ENCODE measurements at places on chromosomes 16 and 17. TPM values are rescaled to one million over a fixed set of nuclear protein-coding genes. Genes with fewer than 3 reads are reported as not detected.
A peak's percentile ranks its signal among the peaks of the same experiment; 100 is the strongest.

The CALB2 gene
- 0.14 TPM for total RNA-seq

The CDH8 gene
- total RNA-seq, result not detected

The MAPK7 gene
- total RNA-seq, result 8.7 TPM

The PERCC1 gene
- not detected for total RNA-seq

The MYH1 gene
- not detected for total RNA-seq

The KCNJ12 gene
- total RNA-seq, result 0.09 TPM

The ATMIN gene
- total RNA-seq, result 15.3 TPM

The HID1 gene
- 132 TPM for total RNA-seq

The CCL4 gene
- 1.4 TPM for total RNA-seq

GRCh38 chr16:68910051-68910450, 66.7 kb downstream of the TANGO6 start:
- peak; percentile 37 for DNase-seq

GRCh38 chr17:21301593-21302550, 17.4 kb downstream of the MAP2K3 start:
- DNase-seq, result no peak

DNA sequence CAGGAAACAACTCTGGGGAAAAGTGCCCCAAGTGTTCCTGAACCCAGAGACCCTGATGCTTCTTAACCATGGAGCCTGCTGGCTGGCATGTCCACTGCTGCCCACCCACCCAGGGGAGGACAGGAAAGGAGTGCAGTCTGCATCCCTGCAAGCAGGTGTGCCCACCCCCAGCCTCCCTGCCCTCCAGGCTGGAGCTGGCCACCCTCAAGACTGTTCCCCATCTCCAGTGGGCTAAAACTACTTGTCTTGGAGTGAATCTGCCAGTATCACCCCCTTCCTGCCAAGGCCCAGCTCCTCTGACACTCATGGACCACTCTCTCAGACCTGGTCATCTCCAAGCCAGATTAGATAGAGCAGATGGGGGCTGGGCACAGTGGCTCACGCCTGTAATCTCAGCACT, 29.8 kb downstream of the ARHGAP27 start:
- no peak for DNase-seq

DNA sequence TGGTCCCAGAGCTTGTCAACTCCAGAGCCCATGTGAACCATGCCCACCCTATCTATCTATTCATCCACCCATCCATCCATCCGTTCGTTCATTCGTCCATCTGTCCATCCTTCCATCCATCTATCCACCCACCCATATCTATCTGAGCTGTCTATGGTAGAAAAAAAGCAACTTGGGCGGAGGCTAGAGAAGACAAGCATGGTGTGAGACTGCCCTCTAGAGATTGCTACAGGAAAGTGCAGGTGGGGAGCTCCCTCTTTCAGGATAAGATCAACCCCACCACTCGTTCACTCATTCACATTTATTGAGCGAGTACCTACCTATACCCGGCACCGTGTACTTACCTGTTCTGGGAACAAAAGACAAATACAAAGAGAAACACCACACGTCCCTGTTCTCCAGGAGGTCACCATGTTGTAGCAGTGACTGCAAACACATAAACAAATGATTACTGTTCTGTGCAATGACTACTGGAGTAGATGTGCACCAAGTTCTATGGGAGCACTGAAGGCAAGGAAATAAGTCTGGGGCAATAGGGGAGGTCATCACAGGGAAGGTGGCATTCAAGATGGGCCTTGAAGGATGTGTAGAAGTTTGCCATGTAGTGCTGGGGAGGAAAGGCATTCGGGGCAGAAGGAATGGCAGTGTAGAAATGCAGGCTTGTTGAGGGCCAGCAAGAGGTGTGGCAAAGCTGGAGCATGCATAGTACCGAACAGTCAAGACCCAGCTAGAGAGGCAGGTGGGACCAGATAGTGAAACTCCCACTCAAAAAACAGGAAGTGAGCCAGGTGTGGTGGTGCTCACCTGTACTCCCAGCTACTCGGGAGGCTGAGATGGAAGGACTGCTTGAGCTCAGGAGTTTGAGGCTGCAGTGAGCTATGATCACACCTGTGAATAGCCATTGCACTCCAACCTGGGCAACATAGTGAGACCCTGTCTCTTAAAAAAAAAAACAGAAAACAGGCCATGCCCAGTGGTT, 13.4 kb upstream of the ATP5MC1 start:
- peak; percentile 63 for DNase-seq

DNA sequence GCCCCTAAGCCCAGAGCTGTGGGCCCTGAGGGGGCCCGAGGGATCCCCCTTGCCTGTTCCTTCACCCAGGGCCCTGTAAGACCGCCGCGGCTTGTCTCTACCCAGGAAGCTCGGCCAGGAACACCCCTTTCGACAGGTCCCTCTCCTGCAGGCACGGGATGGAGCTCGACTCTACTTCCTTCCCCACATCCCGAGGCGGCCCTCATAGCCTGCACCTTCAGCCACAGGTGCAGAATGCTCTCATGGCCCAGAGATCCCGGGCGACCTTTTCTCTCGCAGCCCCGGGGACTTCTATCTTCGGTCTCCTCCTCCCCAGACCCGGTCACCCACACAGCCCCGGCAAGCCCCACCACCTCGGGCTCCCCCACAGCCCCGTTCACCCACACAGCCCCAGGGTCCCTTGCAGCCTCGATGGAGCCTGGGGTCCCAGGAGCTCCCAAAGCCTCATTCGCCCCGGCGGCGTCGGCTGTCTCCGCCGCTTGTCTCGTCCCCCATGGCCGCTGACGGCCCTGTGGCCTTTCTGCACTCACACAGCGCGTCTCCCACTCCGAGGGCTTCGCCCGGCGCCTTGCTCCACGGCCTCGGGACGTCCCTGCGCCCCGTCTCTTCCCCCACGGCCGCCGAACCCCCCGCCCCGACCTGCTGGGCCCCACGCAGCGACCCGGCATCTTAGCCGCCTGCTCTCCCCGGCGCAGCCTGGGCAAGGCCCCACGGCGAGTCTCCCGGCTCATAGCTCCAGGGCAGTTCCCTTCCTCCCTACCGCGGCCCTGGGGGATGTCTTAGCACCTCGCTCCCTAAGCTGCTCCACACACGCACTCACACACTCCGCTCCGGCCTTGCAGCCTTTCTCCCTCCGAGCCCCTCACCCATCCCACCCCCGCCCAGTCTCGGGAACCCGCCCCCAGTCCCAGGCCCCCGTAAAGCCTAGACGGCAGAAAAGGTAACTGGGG, 650 bp downstream of the KIAA0753 start:
- DNase-seq, result peak; percentile 42

- no peak for DNase-seq
Measured at GRCh38 chr17:17087424-17088015, 45.3 kb downstream of the MPRIP start.

- no peak for DNase-seq
Measured at GRCh38 chr17:42577140-42577531, 393 bp downstream of the PSMC3IP start.

GRCh38 chr17:82696916-82697807, 1.3 kb downstream of the RAB40B start:
- no peak for DNase-seq

DNA sequence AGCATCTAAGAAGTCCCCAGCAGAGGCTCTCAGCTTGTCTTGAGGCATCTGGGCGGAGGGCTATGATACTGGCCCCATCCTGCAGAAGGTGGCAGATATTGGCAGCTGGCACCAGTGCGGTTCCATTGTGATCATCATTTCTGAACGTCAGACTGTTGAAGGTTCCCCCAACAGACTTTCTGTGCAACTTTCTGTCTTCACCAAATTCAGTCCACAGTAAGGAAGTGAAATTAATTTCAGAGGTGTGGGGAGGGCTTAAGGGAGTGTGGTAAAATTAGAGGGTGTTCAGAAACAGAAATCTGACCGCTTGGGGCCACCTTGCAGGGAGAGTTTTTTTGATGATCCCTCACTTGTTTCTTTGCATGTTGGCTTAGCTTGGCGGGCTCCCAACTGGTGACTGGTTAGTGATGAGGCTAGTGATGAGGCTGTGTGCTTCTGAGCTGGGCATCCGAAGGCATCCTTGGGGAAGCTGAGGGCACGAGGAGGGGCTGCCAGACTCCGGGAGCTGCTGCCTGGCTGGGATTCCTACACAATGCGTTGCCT, at the start of gene CIITA:
TSS of gene CIITA (plus strand) at position 404 of the 543 bp plus-strand sequence. CDS start at position 533, 129 bp downstream.
- peak; percentile 68 for DNase-seq

GRCh38 chr16:51376080-51376479, 225.0 kb upstream of the SALL1 start:
- no peak for DNase-seq

GRCh38 chr16:64924086-64924485, 197.8 kb downstream of the CDH11 start:
- DNase-seq, result no peak

- peak; percentile 75 for DNase-seq
Measured at GRCh38 chr16:588639-588888, 1.3 kb upstream of the RAB40C start.

DNA sequence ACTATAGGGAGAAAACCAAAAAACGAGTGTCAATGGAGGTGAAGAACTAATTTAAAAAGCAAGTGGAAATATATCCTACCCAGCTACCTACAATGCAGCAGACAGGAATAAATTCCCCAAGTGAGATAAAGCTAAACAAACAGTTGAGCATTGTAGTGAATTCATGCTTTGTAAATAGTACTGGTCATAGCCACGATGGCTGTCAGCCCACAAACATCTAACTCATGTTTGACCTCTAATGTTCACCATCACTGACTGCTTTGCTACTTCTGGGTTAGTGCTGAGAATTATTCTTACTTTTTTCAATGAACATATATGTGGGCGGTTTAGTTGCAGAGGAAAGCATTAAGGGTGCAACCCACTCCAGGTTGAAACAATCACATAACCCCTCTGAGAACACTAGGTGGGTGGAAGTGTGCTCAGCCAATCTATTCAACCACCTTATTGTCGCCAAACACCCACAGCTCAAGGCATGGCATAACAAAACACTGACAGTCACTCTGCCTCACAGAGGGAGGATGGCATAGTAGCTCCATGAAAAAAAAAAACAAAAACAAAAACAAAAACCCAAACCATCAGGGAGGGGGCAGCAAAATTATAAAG, 264.1 kb downstream of the ZFHX3 start:
- DNase-seq, result no peak

DNA sequence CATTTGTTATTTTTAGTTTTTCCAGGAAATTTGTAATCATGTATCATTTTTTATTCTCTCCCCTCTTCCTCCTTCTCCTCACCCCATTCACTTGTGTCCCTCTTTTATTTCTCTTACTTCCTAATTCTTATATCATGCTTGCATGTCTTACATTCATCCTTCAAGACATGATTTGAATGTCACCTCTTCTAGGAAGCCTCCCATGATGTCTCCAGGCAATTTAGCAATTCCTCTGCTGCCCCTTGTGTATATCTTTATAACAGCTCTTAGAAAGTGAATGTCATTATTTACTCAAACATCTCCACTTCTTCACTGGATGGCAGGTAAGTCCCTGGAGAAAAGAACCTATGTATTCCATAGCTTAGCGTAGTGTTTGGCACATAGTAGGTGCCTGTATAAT, 7.8 kb downstream of the HNF1B start:
- DNase-seq, result no peak

DNA sequence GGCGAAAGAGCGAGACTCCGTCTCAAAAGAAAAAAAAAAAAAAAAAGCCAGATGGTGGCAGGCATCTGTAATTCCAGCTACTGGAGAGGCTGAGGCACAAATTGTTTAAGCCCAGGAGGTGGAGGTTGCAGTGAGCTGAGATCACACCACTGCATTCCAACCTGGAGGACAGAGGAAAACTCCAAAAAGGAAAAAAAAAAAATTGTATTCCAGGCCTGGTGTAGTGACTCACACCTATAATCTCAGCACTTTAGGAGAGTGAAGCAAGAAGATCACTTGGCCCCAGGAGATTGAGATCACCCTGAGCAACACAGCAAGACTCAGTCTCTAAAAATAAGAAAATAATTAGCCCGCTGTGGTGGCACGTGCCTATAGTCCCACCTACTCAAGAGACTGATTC, 20.1 kb downstream of the HBQ1 start:
- no peak for DNase-seq

DNA sequence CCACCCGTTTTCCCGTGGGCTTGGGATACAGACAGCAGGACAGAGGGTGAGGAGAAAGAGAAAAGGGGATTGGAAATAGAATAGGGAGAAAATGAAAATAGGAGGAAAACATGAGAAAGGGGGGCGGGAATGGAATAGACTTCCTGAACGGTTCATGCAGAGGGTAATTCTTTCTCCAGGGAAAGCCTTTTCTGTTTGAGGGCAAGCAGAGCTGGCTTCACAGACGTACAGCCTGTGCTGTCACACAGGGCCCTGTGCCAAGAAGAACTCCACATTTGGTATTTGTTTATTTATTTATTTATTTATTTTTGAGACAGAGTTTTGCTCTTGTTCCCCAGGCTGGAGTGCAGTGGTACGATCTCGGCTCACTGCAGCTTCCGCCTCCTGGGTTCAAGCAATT, 12.0 kb downstream of the MILR1 start:
- no peak for DNase-seq

- DNase-seq, result no peak
Measured at GRCh38 chr16:65386672-65387071, 264.8 kb upstream of the CDH11 start.

DNA sequence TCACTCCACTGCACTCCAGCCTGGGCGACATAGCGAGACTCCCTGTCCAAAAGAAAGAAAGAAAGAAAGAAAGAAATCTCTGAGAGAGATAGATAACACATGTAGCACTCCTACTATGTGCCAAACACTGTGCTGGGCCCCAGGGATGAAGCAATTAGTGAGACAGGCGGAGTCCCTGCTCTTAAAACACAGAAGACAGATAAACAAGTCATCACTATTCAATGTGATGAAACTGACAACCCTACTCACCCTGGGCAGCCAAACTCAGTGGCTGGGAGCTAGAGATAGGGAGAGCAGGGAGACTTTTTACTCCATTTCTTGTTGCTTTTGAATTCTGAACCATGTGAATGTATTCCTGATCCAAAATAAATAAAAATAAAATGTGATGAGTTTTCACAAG, 35.2 kb upstream of the GOSR2 start:
- no peak for DNase-seq

- no peak for DNase-seq
Measured at GRCh38 chr17:66474258-66474657, 171.8 kb downstream of the PRKCA start.

DNA sequence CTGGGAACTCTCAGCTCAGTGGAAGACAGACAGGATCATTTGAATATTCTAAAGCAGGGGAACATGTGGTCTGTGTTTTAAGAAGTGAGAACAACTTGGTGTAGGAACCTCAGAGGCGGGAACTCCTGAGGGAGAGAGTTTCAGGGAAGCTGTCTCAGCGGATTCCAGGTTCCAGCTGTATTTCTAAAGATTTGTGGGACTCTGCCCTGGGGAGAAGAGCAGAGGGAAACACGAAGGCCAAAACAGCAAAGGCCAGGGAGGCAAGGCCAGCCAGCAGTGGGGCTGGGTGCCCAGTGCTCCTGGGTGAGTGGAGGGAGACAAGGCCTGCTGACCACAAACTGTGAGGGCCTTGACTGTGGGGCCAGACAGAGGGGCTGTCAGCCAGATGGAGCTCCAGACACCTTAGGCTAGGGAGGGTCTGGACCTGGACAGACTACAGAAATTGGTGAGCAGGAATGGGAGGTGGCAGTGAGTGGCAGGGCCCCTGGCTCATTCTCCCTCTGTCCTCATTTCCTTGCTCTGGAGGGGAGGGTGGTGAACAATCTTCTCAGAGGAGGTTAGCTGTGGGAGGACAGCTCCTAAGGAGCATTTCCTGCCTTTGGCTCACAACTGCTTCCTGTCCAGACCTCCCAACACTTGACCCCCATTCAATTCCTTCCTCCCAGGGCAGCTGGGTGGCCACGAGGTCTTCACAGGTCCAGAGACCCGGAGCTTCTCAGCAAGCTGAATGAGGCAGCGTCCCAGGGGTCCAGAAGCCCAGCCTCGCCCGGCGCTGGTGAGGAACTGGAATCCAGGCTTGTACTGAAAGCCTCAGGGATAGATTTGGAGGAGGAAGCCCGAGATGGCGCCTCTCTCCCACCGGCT, 21.0 kb upstream of the FZD2 start:
- no peak for DNase-seq

- DNase-seq, result no peak
Measured at GRCh38 chr17:57110152-57110542, 25.1 kb downstream of the AKAP1 start.
